NCI-H187 treated with DMSO at 0.1 percent for 48 hours (cell line): ENCODE measurements at places on chromosomes 2 and 18.

GRCh38 chr2:65465124-65465523 lies 32.7 kb upstream of the SPRED2 start:
- DNase-seq: no peak

DNA sequence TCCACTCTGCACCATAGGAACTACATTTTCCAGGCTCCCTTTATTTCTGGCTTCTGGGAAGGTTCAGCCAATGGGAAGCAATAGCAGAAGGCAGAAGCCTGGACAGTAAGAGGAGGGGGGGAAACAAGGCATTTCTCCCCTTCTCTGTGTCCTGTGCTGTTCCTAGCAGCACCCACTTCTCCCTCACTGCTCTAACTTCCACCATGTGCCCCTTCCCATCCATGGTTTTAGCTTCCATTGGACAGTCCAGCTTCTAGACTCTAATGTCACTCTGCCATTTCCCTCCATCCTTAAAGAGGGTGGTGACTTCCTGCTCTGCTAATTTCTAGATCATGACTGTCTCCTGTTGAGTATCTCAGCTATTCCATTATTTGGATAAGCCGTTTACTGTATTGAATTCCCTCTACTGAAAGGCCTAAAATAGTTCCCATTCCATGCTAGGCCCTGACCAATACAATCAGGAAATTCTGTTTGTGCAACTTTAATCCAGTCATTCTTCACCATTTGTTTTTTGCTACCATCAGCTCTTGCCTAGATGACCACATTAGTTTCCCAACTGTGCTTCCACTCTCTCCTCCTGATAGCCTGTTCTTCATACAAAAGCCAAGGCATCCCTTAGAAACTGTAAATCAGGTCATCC lies 20.8 kb upstream of the LYPD1 start:
- DNase-seq: no peak

DNA sequence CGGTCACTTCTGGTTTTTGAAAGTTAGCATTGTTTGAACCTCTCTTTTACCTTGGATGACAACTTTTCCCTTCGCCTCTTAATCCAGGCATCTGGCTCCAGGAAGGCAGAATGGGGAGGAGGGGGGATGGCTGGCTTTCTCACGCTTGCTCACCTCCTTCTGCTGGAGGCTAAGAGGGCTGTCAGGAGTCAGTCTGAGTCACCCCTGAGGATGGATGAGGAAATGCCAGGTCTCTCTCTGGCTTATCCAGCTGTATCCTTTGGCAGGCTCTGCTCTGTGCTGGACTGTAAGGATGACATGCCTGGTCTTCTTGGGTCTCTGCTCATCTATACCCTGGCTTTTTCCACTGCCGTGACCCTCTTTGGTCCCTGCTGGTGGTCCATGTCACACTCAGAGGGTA lies 142.9 kb upstream of the GYPC start:
- no peak for DNase-seq

DNA sequence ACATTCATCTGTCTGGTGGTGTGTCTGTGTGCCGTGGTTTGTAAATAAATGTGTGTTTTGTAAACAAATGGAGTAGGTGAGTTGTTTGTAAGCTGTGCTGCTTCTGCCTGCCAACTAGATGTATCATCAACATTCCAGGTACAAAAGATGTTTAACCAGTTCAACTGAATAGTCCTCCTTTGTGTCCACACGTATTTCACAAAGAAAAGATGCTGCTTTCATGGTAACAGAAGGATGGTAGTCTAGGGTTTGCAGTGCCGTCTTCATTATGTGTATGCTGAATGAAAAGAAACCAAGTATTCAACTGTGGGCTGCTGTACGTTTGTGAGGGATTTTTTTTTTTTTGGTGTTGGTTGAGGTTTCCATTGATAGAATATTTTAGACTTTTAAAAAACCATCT lies 72.1 kb downstream of the CAMKMT start:
- DNase-seq: no peak

- DNase-seq: no peak
Observed at GRCh38 chr2:31138037-31138962, at the start of gene GALNT14. Gene GALNT14, minus strand, starts transcription at chr2:31138440. Its CDS starts 354 bp downstream, at chr2:31138086.

- DNase-seq: no peak
Observed at GRCh38 chr2:197248623-197249022, 62.0 kb downstream of the ANKRD44 start.

- no peak for DNase-seq
Observed at GRCh38 chr2:80057956-80058355, 246.6 kb downstream of the LRRTM1 start.

GRCh38 chr2:78707776-78708386 lies 317.6 kb upstream of the REG3G start:
- DNase-seq: no peak
